Cerebellar nuclear complex (tissue), 1 donor: ENCODE measurements at places on chromosomes 12 and 14.

GRCh38 chr12:64030155-64030554 is 185.7 kb downstream of the SRGAP1 start:
- no peak for DNase-seq

- DNase-seq, result no peak
Observed at GRCh38 chr14:105989566-105990302, 463.4 kb downstream of the TMEM121 start.

- DNase-seq, result no peak
Observed at GRCh38 chr12:83265808-83266207, 579.1 kb downstream of the TMTC2 start.

DNA sequence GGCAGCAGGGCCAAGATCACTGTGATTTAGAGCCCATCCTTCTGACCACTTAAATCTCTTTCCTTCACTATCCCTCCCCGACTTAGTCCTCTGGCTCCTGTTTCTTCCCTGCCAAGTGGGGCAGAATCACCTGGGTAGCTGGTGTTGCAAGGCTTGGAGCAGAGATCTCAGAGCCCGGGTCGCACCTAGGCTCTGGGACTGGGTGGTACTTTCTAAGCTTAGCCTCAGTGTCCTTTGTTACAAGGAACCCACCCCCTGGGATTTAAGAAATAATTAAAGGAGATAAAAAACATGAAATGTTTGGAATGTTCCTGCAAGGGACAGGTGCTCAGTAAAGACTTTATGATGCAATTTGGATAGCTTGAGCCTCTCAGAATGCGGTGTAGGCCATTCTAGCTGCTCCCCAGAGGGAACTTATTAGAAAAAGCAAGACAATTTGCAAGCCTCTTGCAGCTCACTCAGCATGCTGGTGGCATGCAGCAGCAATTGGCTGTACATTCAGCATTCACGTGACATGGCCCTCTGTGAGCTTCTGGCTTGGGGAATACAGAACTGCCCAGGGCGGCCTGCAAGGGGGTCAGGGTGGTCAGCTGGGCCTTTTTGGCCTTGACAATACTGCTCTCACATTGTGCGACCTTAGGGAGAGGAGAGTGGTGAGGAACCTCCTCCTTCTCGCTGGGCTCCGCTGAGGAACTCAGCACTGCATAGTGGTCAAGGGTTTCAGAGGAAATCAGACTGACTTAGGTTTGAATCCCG is 16.8 kb downstream of the C14orf132 start:
- DNase-seq, result no peak

- no peak for DNase-seq
Observed at GRCh38 chr12:50297027-50297426, 13.7 kb upstream of the LIMA1 start.

DNA sequence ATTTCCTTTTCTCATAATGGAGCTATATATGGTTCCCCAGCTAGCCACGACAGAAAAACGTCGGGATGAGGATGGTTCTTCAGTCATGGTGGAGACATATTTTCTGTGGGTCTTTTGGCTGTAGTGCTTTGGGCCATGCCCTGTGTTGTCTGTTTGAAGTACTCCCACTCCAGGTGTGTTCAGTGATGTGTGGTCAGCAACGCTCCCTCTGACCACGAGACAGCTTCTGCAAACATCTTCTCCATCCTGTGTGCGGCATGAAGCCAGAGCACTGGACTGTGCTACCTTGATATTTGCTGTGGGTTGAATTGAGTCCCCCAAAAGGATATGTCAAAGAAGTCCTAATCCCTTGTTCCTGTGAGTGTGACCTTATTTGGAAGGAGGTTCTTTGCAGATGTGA is 931.2 kb downstream of the NRXN3 start:
- no peak for DNase-seq

DNA sequence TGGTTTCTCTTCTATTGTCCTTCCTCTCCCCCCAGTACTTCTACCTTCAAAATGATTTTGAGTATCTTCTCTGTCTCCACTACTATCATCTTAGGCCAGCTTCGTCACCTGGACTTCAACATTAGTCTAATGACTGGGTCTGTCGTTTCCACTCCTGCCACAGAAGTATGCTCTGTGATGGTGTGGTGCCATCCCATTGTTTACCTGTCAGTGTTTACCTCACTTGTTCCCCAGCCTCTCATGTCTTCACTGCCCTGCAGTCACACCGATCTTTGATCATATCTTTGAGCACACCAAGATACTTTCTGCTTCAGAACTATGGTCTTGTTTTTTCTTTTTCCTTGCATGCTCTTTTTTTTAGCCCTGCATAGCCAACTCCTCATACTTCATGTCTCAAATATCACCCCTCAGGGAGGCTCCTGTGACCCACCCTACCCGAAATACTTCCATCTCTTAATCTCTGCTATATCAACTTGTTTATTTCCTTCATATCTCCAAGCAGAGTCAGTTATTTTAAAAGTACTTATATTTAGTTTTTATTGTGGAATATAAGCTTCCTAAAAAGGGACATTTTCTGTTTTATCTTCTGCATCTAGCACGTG is 60.4 kb downstream of the ANO6 start:
- no peak for DNase-seq

- no peak for DNase-seq
Observed at GRCh38 chr12:65836419-65837197, 12.3 kb downstream of the HMGA2 start.

DNA sequence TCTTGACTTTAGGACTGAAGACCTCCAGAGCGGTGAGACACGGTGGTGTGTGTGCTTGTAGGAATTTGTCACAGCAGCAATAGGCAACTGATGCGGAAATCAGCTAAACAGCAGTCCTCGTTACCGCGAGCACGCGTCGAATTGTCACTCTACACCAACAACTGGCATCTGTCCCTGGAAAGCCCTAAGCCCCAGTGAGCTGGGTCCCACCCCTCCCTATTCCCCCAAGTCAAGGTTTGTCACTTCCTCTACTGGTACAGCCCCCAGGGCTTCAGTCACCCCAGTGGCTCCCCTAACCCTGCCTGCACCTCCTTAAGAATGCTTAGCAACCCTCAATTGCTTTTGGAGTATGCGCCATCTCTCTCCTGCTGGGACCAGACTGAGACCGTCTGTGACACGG is 173.6 kb downstream of the PIWIL1 start:
- DNase-seq, result no peak

DNA sequence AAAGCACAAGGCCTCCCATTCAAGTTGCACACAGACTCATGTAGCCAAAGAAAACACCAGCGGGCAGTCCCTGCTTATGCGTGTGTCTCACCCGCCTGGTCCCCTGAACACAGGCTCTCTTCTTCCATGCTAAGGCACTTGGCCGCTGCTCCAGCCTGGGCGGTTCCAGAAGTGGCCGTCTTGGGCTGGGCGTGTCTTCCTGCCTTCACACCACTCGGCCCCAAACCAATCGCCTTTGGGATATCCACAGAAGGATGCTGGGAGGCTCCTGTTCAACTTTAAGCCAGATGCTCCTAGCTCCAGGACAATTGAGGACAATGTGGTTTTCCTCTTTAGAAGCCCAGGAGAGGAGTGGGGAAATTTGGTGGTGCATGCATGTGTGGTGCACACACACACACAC is 2.2 kb downstream of the SCARB1 start:
- DNase-seq, result no peak

DNA sequence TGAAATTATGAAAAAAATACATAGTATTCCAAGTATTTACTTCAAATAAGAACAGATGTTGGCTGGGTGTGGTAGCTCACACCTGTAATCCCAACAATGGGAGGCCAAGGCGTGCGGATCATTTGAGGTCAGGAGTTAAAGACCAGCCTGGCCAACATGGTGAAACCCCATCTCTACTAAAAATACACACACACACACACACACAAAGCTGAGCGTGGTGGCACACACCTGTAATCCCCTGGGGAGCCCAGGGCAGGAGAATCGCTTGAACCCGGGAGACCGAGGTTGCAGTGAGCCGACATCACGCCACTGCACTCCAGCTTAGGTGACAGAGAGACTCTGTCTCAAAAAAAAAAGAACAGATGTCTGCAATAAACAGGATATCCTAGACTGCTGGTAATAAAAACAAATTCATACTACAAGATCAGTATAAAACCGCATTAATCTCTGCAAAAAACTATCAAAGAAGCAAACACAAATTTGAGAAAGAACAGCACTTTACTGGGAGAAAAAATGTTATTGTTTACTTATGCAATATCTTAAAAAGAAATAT is 23.8 kb downstream of the EEA1 start:
- no peak for DNase-seq

DNA sequence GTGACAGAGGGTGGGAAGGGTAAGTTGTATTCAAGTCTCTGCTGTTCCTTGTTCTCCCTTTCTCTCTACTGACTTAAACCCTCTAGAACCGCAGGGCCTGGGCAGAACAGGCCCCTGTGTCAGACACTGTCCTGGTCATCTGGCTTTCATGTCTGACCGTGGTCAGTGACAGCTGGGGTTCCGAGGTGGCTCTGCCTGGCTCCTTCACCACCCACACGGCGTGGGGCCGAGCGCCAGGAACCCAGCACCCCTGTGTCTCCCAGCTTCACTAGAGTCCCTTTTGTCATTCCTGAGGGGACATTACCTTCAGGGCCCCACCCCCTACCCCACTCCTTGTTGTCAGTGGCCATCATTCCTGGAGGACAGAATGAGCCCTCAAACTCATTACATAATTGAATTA is 168.9 kb downstream of the ADGRD1 start:
- DNase-seq, result no peak

DNA sequence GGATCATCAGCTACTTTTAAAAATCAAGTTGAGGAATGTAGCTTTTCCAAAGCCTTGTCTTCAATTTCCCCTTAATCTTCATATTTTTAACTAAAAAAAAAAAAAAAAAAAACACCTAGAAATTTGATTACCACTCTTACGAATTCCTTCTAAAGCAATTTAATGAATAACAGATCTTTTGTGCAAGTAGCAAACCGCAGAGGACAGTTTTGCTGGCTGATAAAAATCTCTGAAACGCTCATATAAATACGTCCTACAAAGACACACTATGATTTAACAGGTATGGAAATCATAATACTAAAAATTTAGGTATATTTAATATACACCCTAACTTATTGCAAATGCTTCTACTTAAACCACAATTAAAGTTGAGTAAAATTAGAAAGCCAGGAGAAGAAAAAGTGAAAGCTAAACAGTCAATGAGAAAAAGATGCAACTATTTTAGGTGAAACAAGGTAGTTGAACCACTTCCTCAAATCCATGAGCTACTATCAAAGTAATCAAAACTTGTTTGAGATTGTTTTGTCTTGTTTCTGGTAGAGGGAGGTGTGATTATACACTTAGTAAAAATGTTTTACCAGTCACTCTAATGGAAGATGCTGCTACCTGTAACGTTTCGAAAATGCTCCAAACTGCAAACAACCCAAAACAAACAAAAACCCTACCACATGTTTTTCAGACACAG is 2.2 kb downstream of the PAWR start:
- DNase-seq, result no peak

- DNase-seq, result no peak
Observed at GRCh38 chr12:71607494-71608330, 55.9 kb downstream of the ZFC3H1 start.

DNA sequence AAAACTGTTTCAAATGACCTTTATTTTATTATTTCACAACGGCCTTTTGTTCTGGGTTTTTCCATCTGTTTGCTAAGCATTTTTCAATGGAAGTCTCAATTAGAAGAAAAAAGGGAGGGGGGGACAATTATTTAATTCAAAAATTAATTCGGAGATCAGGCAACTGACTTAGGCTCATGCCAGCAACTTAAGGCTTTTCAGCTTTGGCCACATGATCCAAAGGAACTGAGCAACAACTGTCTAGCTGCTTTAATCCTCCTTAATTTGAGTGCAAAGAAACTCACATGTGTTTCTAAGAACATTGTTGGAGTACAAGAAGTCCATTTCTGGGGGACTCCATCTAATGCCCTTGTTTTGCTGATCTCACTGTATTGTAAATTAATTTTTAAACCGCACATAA is 188.0 kb downstream of the EXOC5 start:
- no peak for DNase-seq

GRCh38 chr14:60753264-60754119 is 18.9 kb downstream of the MNAT1 start:
- DNase-seq, result no peak

- no peak for DNase-seq
Observed at GRCh38 chr12:58932806-58933681, 12.7 kb upstream of the LRIG3 start.

DNA sequence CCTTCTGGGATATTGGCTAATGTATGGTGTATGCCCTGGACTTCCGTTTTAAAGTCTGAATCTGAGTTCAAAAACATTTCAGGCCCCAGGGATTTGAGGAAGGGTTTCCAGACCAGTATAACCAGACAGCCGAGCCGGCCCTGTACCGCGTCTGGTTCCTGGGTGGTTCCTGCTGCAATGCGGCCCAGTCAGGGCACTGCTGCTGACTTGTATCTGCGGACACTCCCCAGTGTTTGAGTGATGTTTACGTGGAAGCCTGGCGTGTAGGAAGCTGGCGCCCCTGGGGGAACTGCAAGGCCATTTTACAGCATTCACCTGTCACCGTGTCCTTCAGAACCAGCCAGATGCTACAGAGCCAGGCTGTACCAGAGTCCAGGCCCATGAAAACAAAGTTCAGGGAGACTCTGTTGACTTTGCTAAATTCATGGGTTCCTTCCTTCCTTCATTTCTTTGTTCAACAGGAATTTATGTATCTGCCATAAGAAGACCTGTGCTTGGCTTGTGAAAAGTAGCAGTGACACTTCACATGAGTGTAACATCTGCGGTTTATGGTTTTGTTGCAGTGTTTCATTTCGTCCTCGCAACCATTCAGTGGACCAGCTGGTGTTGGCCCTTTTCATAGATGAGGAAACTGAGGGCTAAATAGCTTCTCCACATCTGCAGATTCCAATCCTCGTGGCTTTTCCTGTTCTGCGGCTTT is 16.8 kb downstream of the EML1 start:
- DNase-seq, result no peak

GRCh38 chr14:95817271-95817670 is 59.4 kb upstream of the TUNAR start:
- no peak for DNase-seq

DNA sequence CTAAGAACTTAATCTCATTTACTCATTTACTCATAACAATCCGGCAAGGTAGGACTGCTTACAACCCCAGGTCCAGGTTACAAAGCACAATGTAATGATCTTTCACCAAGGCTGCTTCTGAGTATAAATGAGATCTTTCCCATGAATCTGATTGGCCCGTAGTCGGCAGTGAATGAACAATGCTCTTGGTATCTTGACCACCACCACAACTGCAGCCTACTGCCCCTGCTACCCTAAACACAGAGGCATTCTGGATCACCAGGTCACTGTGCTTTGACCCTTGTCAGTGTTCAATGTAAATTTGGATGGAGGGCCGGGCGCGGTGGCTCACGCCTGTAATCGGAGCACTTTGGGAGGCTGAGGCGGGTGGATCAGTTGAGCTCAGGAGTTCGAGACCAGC is 15.9 kb downstream of the FAM181A start:
- DNase-seq, result no peak

- DNase-seq, result no peak
Observed at GRCh38 chr14:21382886-21383847, 652 bp downstream of the SUPT16H start.

DNA sequence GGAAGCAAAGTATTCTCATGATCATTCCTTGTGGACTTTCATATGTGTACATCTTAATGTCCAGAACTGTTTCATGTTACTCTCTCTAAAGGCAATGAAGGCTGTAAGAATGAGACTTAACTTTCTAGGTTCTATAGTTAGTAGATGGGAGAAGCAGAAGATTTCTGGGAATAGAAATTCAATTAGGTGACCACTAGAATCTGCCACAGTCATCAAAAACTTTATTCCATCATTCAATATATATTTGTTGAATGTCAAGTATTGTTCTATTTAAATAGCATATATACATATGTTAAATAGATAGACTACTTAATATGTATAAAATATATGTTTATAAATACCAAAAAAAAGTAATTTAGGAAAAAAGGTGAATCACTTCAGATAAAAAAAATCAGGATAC is 972.9 kb downstream of the SLC6A15 start:
- no peak for DNase-seq

- no peak for DNase-seq
Observed at GRCh38 chr12:77366616-77367015, 301.2 kb upstream of the E2F7 start.
